ENCODE measurements at places on chromosomes 5 and 9. TPM values are rescaled to one million over a fixed set of nuclear protein-coding genes. Genes with fewer than 3 reads are reported as not detected.

The ADAMTSL1 gene
- not detected for total RNA-seq

GRCh38 chr5:9516591-9516990, 29.3 kb downstream of the SEMA5A start:
- ATAC-seq = no peak

- ATAC-seq = no peak
Measured at GRCh38 chr9:105959531-105959930, 265.2 kb downstream of the TMEM38B start.

The GPX8 gene
- total RNA-seq = not detected

GRCh38 chr5:19855031-19855430, 133.0 kb downstream of the CDH18 start:
- no peak for ATAC-seq

The SPATA6L gene
- total RNA-seq = 1.6 TPM

DNA sequence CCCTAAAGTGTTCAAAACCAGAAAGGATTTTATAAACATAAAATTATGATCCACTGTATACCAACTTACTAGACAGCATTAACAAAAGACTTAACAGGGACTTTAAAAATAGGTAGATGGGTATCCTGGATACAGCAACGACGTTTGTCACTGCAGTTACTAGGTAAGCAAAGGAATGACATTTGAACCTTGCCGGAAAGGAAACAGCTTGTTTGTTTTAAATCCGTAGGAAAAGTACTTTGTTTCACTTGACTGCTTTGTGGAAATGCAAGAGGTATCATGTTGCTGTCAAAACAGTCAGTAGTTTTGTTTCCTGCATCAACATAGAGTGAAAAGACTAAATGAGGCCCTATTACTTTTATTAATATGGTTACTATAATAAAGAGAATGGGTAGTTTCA, 122.9 kb downstream of the CDC42SE2 start:
- ATAC-seq = no peak

The CYSRT1 gene
- total RNA-seq = 0.32 TPM

DNA sequence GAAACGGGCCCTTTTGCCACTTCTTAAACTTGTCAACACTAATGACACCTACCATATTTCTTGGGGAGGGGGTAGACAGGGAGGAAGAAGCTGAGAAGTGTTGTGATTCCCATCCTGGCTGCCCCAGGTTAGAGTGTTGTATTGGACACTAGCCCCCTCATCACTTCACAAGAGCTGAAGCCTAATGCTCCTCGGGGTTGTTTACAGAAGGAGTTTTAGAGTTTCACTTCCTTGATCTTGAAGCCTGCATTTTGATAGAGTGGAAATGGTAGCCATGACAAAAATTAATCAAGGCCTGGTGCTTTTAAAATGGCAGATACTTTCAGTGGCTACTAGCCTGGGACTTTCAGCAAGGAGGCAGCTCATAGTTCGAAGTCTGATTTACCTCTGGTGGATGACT, 11.0 kb upstream of the FAM120AOS start:
- no peak for ATAC-seq
